Breast epithelium (tissue), 4 donors: ENCODE measurements at places on chromosomes 3 and 15. TPM values are rescaled to one million over a fixed set of nuclear protein-coding genes. Genes with fewer than 3 reads are reported as not detected.

The ITGA11 gene
- total RNA-seq: 8.5 TPM

The TF gene
- 22.9 TPM for total RNA-seq

DNA sequence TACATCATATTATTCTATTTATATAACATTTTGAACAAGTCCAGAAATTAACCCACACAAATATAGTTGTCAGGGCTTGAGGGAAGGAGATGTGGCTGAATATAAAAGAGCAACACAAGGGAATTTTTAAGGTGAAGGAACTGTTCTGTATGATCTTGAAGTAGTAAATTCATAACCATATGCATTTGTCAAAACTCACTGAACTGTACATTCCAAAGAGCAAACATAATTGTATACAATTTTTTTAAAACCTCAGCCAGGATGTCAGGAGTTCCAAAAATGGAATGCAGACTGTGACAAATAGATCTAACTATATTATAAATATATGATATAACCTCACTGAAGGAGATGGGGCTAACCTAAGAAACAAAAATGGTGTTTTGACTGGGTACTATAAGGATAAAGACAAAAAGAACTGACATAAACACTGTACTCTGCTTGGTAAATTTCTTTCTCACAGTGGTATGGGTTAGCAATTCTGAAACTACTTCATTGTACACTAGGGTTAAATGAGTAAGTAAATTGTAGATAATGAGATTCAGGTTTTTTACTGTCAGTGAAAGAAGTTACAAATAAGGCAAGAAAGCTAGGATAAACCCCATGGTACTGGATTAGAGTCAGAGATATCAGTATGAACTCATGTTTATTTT, 14.4 kb downstream of the GOLGB1 start:
- DNase-seq: no peak

DNA sequence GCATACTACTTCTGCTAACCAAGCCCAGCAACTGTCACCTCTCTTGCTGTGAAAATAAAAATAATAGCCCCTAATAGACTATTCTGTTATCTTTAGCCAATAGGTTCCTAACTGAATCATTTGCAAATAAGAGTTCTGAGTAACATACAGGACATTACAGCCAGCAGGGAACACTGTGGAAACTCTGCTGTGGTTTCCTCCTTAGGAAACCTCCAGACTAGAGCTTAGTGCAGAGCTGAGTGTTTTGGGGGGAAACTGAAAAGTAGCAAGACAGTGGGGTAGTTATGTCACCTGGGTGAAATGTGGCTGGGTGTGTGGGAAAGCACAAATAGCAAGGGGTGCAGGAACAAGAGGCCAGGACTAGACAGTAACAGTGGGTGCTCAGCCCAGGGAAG, 32.4 kb downstream of the DZIP1L start:
- no peak for DNase-seq

DNA sequence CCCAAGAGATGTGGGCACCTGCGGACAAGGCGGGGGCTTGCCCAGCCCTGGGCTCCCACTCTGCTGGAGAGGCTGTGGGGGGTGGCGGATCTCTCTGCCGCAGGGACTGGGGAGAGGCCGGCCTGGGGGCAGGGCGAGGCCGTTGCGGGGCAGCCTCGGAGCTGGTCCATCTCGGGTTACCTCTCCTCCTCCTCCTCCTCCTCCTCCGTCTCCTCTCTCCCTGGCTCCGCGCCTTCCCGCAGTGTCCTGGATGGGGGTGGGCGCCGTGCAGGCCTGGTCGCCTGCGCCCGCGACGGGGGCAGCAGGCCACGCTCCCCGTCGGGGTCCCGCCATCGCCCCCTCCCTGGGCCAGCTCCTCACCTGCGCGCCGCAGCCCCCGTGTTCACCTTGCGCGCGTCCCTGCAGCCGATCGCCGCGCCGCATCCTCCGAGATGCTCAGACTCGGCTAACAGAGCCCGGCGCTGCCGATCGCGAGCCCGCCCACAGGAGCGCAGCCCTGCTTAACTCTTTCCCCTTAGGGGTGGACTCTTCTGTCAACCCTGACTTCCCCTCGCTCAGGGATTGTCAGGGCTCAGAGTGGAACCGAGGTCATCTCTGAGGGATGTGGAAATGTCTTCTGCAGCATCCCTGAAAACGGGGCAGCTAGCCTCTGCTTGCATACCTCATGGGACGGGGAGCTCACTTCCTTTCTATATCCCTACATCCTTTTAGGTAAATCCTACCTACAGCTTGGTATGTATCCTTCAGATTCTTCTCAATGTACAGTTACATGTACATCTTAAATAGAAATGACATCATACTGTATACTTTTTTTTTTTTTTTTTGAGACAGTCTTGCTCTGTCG, at the start of gene PRRT3:
Gene PRRT3 (minus strand): TSS at position 447 of the 844 bp plus-strand sequence. CDS start 2,293 bp downstream, outside the sequence.
- no peak for DNase-seq

- peak; percentile 72 for DNase-seq
Measured at GRCh38 chr15:67125589-67126502, 60.4 kb downstream of the SMAD3 start.

DNA sequence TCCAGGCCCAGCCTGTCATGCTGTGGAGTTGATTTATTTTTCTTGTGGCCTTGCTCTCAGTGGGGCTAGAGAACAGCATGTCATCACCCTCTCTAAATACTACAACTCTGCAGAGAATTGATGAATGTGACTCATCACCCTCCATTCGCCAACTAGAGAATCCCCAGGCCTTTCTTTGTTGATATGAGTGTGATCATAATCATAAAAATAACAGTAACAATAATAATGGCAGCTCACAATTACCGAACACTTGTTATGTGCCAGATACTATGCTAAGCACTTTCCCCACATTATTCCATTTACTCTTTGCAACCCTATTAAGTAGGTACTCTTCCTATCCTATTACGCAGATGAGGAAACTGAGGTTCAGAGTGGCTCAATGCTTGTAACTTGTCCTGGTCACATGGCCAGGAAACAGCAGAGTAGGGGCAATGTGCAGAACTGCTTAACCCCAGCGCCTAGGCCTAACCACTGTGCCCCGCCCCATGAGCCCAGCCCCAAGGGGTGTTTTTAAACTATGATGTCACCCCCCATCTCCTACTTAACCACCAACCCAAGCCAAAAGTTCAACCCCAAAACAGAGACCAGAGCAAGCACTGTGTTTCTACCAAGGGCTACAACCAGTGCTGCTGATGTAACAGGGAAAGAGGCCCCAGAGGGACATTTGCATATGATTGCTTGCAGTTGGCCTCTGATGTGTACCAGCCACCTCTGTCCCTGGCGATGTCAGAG, 104.5 kb downstream of the ADCY5 start:
- DNase-seq: no peak

GRCh38 chr3:18344306-18345014, 80.7 kb downstream of the SATB1 start:
- no peak for DNase-seq

DNA sequence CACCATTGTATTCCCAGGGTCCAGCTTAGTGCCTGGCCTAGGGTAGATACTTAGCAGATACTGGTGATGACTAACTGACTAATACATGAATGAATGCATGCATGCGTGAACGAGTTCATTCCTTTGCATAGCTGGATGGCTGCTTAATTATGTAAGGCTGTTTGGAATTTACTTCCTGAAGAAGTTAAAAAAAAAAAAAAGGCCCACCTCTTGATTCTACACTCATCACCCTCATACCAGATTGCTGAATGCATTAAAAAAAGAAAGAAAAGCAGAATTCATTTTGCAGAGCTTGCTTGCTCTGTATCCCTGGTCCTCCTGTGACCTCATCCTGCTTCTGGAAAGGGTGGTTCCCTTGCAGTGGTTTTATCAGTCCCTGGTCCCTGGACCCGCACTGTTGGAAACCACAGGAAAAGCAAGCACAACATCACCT, 277.6 kb upstream of the CFAP20DC start:
- DNase-seq: no peak

DNA sequence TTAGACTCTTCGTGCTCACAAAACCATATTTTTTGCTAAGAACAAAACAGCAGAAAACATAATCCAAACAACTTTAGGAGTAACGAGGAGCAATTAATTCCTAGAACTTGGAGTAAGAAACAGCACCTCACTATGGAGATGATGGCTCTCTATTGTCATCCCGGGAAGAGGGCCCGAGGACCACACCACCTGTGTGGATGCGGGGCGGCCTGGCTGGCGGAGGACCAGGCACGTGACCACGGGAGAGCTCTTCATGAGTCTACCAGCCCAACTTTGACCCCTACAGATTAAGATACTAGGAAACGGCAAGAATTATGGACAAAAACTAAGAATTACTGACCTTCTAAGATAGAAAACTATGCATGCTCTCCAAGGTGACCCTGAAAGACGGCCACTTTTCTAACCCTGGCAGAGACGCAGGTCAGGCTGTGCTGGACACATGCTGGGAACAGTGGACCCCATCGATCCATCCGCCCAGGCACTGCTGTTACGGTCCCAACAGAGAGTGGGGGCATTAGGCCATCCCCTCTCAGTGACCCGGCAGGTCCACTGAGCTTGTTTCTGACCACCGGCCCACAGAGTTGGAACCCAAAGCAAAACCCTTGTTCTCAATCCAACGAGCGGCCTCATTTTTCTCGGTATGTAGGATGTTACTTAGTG, 13.1 kb upstream of the OCA2 start:
- no peak for DNase-seq

DNA sequence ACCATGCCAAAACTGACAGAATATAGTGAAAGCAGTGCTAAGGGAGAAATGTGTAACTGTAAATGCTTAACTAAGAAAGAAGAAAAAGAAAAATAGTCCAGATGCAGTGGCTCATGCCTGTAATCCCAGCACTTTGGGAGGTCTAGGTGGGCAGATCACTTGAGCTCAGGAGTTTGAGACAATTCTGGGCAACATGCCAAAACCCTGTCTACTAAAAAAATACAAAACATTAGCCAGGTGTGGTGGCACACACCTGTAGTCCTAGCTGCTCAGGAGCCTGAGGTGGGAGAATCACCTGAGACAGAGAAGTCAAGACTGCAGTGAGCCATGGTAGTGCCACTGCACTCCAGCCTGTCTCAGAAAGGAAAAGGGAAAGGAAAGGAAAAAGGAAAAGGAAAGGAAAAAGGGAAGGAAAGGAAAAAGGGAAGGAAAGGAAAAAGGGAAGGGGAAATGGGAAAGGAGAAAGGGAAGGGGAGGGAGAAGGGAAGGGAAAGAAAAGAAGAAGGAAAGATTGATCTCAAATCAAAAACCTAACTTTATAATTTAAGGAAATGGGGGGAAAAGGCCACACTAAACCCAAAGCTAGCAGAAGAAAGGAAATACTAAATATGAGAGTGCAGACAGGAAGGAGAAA, 20.3 kb downstream of the C3orf33 start:
- no peak for DNase-seq
